ENCODE measurements at places on chromosomes 5 and 9. TPM values are rescaled to one million over a fixed set of nuclear protein-coding genes. Genes with fewer than 3 reads are reported as not detected.
A peak's percentile ranks its signal among the peaks of the same experiment; 100 is the strongest.

Gene PTPN3
- total RNA-seq: 53.6 TPM

Gene SLC36A2
- not detected for total RNA-seq

Gene FOXD4L5
- not detected for total RNA-seq

Gene PCDHB2
- 0.83 TPM for total RNA-seq

Gene OR1L8
- not detected for total RNA-seq

Gene MARVELD2
- 49.3 TPM for total RNA-seq

Gene ST6GALNAC6
- total RNA-seq: 25.9 TPM

Gene SPATA31C1
- not detected for total RNA-seq

GRCh38 chr5:10661401-10661800 lies 97.5 kb downstream of the ANKRD33B start:
- no peak for DNase-seq

DNA sequence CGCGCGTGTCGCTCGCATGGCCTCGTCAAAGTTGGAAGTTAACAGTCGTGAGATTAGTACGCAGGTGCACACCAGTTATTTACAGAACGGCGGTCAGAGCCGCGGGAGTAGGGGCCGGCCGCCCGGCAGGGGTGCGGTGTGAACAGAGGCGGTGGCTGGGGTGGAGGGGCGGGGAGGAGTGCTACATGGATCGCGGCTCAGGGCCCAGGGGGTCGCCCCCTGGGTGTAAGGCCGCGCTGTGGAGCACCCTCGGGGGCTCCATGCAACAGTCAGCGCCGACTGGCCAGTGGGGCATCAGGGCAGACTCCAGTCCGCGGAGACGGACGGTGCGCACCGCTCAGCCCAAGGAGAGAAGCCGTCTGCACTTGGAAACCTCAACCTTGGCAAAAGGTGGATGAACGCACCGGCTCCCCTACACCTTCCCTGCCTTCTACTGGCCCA lies 60.3 kb downstream of the ZNF354C start:
- peak; percentile 24 for DNase-seq

DNA sequence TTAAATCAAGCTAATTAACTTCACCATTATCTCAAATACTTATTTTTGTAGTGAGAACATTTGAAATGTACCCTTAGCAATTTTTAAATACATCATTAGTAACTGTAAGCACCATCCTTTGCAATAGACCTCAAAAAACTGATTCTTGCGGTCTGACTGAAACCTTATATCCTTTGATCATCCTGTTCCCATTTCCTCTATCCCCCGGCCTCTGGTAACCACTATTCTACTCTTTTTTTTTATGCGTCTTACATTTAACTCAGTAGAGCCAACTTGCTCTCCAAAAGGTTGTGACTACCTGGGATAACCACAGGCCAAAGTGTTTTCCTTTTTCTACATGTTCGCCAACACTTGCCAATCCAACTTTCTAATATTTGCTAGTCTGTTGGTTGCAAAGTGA lies 106.1 kb downstream of the IRX1 start:
- DNase-seq: no peak

- DNase-seq: no peak
Measured at GRCh38 chr9:82410306-82410705, 421.7 kb downstream of the SPATA31D1 start.

- no peak for DNase-seq
Measured at GRCh38 chr5:15249152-15249551, 250.8 kb upstream of the FBXL7 start.

DNA sequence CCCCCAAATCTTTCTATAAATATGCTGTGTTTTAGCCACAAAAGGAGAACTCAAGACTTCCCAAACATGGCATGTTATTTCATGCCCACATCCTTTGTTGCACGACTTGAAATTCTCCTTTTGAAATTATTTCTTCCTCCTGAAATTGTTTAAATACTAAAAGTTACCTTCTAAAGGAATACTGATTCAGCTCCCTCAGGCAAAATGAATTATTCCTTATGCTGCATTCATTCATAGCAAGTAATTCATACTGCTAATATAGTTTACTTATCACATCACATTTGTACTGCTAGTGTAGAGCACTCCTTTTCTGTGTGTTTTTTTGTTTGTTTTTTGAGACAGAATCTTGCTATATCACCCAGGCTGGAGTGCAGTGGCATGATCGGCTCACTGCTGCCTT lies 45.7 kb downstream of the BHMT start:
- no peak for DNase-seq

DNA sequence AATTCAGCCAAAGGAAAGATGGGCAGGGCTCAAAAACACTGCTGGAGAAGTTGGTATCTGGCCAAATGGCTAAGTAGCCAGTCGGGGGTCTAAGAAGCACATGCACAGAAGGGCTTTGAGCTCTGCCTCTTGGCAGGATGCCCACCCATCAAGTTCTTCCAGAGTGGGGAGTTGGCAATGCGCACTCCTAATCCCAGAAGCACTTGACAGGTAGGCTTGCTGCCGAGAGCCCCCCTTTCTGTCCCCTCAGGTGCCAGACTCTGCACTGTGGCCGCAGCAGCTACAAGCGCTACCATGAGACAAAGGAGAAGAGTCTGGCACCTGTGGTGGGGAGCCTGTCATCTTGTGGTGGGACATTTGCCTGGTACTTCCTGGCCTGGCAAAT lies 252.9 kb upstream of the SLC24A2 start:
- DNase-seq: no peak

- DNase-seq: no peak
Measured at GRCh38 chr5:138726848-138727247, 26.4 kb upstream of the CTNNA1 start.

DNA sequence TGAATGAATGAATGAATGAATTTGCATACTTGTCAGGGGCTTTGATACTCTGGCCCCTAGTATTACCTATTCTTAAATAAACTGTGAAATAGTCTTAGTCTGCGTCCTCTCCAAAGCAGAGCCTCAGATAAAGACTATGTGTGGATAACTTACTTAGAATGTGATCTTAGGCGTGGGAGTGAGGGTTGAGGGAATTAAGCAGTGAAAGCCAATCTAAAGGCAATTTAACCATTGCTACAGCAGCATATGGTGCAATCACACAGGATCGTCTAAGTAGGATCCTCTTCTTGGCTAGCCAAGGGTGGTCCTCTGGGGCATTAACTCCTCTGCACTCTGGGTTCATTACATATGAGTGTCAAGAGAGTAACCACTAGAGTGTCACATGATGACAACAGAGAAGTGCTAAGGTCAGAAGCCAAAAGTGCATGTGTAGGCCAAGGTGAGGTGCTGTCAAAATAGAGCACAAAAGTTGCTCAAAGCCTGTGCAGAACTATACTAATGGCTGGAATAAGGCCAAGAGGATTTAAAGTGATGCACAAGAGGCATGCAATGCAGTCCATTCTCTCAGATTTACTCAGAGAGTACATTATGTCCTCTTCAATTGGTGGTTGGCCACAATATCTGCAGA lies 274.4 kb upstream of the SEMA6A start:
- DNase-seq: no peak

DNA sequence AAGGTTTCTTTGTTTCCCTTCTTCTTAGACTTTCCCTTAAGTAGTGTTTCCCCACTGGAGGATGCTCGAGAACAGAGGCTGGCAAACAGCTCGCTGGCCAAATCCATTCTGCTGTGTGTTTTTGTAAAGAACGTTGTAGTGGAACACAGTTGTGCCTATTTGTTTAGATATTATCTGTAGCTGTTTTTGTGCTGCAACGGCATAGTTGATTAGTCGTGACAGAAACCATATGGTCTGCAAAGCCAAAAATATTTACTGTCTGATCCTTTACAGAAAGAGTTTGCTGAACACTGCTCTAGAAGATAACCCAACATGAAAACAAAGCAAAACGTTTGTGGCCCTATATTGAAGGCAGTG lies 47.0 kb upstream of the EGFLAM start:
- no peak for DNase-seq

- no peak for DNase-seq
Measured at GRCh38 chr9:35193762-35194161, 32.0 kb downstream of the UNC13B start.

DNA sequence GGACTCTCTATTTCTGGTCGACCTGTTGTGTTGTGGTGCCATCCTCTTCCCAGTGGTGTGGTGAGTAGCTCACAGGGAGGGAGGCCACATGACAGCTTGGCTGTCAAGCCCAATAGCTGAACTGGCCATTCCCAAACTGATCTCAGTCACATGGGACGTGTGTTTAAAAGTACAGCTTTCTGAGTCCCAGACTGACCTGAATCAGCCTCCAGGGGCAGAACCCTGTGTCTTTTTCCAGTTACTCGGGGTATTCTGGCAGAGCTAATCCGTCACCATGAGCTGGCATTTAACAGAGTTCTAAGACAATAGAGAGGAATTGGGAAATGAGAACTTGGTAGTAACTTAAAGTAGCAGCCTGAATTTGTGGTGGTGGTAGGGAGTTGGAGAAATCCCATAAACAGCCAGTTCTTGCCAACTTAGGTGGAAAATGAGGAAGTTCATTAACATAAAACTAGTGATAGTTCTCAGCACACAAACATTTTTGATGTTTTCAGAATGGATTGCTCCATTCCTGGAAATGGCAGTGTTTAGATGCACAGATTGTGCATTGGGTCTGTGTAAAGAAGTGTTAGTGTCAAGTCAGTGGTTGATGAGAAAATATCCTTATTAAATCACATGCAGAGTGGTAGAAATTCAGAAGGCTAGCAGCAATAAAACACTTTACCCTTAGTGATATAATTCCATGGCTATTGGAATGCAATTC lies 50.9 kb downstream of the GPR107 start:
- DNase-seq: no peak

DNA sequence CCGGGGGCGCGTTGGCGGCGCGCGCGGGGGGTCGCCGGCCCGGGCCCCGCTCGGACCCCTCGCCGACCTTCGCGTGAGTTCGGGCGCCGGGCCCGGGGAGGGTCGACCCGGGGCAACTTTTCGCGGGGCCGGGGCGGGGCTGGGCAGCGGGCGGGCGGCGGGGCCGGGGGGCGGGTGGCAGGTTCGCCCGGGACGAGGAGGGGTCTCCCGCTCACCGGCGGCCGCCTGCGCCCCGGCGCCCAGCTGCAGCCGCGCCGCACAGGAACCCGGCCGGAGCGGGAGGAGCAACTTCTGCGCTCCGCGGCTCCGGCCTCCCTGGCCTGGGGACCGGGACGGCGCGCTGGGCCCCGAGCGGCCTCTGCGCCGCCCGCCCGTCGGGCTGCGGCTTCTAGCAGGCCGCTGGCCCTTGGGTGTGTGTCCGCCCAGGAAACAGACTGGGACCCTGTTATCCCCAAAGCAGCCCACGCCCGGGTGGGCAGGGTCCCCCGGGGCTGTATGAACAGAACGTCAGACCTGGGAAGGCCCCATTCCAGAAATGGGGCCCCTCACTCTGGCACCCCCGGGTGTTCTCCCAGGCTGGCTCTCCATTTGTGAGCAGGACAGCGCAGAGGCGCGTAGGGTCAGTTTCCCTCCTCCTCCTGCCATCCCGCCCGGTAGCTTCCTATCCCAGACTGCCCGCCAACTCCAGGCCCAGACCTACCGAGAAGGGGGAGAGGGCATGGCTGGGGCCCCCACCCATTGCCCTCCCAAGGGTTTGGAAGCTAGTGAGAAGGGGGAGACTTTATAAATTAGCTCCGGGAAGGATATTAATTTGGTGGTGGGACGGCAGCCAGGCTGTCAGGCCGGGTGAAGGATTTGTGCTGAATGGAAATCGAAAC lies 708 bp downstream of the RXRA start:
- DNase-seq: peak; percentile 67

DNA sequence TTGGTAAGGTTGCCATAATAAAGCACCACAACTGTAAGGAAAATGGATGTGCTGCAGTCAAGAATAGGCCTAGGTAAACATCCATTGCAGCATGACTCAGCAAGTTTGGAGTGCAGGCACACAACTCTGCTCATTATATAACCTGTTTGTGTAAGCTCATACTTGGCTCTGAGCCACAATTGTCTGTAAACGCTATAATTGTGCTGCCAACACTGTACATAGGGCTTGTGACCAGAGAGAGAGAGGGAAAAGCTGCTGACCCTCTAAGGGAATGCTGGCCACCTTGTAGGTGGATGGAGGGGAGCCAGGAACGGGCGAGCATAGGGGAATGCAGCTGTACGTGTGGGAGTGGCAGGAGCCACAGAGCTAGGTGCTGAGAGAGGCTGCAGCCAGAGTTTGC lies 2186.5 kb upstream of the ACO1 start:
- DNase-seq: no peak

- no peak for DNase-seq
Measured at GRCh38 chr9:89553451-89554010, 51.3 kb upstream of the GADD45G start.

DNA sequence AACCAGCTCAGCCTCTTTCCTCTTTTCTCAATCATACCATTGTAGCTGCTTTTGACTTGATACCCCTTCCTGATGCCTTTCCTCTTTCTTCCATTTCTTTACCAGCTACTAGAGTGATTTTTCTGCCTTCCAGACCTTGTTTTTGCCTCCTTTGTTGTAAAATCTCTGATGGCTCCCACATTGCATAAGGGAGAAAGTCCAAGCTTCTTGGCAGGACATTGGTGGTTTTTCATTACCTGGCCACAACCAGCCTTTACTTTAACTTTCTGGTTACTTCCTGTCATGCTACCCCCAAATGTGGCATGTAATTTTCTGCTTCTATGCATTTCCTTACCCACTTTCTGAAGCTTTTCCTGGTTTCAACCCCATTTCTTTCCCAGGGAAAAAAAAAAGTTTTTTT lies 452.5 kb downstream of the TMEM38B start:
- DNase-seq: no peak

DNA sequence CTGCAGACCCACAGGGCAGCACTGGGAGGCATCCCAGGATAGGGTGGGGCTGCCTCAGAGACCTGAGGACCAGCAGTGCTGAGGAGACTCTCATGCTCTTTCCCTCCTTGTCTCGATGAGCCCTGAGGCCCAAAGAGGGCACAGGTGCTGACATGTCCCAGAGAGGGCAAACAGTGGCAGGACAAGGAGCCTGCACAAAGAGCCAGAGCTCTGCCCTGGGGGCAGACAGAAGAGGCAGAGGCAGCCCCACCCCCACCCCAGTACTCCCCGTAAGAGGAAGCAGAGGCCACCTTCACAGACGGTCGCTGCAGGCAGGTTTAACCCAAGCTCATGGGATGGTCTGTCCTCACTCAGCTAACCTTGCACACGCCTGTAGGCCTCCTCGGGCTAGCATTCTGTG lies 29.4 kb upstream of the TTLL11 start:
- DNase-seq: no peak

DNA sequence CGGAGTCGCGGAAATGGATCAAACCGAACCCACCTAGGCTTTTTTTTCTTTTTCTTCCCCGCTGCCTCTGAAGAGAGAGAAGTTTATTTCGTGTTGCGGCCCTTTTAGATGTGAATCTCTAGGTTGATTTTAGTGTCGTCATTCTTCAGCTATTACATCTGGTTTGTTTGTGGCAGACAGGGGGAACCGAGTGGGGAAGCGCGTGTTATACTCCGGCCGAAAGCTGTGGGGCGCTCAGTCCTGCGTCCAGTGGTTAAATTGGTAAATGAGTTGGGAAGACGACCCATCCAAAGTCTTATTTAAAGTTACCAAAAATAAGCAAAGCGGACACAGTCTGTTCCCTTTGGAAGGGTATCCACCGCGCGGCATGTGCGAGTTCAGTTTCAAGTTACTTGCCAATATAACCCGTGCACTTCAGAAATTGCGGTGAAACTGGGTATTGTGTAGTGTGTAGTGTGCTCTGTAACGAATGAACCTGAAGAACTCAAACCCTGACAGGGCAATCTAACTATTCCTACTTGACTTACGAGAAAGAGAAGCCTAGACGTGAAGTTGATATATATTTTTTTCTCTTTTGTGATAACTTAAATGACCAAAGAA lies 1.3 kb downstream of the MAN2A1 start:
- peak; percentile 80 for DNase-seq

Data from Peyer's patch (tissue), 4 donors.